CD4-positive, alpha-beta T cell (primary cell): ENCODE measurements at places on chromosomes 7 and 10.
A peak's percentile ranks its signal among the peaks of the same experiment; 100 is the strongest.

DNA sequence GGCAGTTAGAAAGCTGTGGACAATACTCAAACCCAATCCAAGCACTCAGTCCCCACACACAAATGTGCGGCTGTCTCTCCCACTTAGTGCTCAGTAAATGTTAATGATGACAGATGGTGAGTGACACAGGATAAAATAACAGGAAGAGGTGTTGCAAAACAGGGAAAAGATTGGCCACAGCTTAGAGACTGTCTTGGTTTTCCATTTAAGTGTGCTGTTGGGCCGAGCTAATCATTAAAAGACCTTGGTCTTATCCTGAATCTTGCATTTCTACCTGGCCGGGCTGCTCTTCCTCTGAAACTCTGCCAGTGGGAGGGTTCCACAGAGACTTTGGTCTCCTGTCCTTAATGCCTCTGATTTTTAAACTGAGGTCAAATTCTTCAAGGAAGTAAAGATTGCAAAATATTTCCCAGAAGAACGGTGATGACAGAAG is 113.1 kb upstream of the RNF32 start:
- no peak for DNase-seq

DNA sequence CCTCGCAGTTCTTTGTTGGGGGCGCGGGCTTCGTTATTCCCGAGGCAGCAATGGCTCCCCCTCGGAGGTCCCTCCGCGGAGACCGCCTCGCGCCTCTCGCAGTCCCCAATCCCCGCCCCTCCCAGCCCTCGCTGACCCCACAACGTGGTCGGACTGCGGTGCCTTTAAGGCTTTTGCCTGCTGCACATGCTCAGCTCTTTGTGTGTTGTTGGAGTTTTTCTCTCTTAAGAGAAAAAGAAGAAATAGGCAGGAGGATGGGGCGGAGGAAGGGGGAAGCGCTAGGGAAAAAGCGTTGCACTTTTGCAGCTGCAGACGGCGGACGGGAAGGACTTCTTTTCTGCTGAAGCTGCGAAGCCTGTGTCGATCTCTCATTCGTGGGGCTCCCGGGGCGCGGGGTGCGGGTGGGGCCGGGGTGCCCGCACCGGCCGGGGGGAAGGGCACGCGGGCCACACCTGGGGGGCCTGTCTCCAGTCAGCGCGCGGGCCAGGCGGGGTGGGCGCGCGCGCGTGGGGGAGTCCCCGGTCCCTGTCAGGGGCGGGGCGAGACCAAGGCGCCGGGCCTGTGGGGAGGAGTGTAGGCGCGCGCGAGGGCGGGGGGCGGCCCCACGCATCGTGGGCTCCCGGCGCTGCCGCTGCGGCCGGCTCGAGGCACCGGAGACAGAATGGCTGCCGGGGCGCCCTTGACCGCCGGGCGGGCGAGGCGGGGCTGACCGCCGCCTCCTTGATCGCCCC is 445 bp upstream of the ATRNL1 start:
- peak; percentile 2 for DNase-seq

DNA sequence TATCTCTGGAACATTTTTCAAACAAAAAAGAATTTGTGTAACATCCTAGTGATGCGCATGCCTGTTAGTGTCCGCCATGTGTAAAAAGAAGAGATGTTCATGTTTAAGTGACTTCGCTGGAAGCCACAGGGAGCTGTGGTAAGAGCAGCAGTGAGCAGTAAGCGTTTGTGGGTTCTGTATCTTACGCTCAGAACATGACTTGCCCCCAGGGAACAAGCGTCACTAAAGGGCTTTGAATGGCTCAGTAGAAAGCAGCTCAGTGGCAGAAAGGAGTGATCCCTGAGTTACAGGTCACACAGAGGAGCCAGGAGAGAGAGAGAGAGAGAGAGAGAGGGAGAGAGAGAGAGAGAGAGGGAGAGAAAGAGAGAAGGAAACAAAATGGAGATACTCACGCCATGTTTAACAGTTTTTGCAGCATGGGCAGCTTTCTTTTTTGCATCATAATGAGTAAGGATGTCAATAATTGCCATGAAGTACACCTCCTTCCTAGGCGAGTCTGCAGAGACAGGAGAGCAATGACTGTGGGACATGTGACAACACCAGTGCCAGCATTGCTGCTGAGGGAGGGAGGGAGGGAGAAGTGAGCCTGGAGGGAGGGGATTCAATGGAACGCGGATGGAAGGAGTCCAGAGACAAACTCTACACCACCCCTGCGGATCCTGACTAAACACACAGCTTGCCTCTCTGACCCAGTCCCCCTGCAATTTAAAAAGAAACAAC is 174.6 kb downstream of the PIP4K2A start:
- no peak for DNase-seq

DNA sequence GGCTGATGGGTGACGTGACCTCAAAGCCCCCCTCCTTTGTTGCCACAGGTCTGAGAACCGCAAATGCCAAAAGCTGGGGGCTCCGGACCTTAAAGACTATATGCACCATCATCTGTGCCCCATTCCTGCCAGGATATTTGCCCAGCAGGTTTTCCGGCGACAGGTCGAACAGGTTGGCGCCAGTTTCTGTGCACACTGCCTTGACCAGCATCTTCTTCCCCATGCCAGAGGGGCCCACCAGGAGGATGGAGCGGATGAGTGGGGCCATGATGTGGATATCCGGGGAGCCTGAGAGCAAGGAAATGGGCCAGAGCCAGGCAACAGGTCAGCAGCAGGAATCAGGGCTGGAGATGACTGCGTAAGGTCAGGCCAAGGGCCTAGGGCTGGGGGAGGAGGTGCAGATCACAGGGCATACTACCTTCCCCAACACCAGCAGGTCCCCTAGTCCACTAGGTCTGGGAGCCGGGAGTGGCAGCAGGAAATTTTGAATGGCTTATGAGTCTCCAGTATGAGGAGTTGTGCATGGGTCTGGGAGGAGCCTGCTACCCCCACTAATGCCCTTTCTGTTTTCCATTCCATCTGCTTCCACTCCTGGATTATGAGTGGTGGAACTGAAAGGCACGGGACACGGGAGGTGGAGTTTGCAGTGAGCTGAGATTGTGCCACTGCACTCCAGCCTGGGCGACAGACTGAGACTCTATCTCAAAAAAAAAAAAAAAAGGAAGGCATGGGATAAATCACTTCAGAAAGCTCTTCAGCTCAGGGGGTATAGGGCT is 6.3 kb upstream of the ASB10 start:
- DNase-seq: no peak

DNA sequence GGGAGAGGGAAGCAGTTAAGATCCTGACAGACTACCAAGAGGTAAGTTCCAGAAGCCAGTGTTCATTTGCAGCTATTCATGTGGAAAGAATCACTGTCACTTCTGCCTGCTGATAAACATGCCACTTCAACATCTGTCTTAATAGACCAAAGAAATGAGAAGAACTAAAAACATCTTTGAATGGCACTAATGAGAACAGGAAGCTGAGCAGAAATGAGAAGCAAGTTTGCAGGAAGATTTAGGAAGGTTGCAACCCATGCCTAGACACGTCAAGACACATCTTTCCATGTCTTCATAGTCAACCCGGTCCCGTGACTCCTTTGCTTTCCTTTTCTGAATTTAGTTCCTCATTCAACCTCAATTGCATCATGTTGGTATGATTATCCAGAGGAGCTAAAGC is 180.0 kb downstream of the PDE1C start:
- DNase-seq: no peak

DNA sequence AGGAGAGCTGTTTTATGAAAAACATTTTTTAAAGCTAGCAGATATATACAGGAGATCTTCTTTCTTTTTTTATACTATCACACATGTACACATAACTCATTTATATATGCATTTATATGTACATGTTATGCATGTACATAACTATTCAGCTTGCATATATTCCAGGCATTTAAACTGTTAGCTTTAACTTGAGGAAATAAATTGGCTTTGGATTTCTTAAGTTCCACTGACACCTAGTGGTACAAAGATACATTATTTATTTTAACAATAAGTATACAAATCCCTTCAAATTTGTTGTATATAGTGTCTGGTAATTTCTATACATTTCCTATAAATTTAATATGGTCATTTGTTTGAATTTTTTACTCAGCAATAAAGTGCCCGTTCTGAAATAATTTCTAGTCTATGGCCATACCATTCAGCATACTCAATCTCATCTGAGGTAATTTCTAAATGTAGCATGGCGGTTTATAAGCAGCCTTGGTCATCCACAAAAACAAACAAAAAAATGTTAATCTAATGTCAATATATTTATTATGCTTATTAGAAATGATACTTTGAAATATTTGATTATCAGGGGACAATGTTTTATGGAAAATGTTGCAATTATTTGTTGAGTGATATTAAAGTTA is 11.6 kb downstream of the ZDHHC6 start:
- peak; percentile 46 for DNase-seq

- DNase-seq: no peak
These were observed 31.4 kb upstream of the FAM133B start for GRCh38 chr7:92621561-92622023.

GRCh38 chr7:46932676-46933424 is 649.1 kb downstream of the TNS3 start:
- no peak for DNase-seq

DNA sequence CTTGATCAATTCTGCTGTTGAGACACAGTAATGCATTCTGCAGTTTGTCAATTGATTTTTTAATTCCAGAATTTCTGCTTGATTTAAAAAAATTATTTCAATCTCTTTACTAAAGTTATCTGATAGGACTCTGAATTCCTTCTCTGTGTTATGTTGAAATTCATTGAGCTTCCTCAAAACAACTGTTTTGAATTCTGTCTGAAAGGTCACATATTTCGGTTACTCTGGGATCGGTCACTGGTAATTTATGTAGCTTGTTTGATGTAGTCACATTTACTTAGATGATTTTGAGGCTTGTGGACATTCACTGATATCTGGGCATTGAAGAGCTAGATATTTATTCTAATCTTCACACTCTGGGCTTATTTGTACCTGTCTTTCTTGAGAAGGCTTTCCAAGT is 67.2 kb upstream of the NME8 start:
- no peak for DNase-seq

GRCh38 chr10:93160140-93160539 is 86.4 kb downstream of the CYP26A1 start:
- no peak for DNase-seq

DNA sequence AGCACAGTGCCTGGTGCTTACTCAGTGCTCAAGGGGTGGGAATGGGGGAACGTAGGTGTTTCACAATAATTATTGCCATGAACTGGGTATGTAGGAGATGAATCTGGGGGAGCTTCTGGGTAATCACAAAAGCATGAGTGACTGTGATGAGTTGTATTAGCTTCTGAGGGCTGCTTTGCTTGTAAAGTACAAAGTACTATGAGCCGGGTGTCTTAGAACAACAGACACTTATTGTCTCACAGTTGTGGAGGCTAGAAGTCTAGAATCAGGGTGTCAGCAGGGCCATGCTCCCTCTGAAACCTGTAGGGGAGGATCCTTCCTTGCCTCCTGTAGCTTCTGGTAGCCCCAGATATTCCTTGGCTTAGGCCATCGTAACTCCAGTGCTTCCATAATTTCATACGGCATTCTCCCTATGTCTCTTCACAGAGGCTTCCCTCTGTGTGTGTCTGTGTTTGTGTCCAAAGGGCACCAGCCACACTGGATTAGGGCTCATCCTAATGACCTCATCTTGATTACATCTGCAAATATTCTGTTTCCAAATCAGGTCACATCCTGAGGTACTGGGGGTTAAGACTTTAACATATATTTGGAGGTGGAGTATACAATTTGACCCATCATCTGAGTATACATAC is 84.8 kb upstream of the AGBL3 start:
- DNase-seq: no peak

DNA sequence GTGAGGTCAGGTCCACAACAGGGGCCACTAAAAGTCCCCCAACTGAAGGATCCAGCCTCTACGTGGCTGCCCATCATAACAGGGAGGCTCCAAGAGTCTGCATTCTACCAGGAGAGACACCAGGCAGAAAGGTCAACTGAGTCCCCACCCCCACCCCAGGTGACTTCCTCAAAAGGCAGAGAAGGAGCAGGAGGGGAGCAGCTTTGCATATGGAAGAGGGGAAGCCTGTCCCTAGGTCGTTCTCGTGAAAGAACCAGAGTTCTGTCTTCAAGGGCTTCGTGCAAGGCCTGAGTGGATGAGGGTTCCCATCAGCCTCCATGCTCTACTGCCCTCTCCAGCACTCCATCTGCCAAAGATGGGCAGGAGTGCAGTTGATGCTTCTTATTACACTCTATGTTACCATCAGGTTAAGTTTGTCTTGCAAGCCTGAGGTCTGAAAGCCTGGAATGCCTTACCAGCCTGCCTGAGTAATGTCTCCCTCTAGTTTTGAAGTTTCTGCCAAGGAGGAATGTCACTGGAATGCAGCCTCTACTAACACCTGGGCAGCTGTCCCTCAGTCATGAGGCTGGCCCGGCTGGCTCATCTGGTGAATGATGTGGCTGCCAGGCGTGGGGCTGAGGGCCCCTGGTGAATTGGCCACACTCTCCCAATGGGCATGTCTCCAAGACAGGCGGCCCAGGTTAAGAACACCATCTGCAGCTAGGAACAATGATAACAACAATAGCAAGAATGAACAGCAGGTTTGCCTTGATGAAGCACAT is 54.3 kb upstream of the SMNDC1 start:
- no peak for DNase-seq

DNA sequence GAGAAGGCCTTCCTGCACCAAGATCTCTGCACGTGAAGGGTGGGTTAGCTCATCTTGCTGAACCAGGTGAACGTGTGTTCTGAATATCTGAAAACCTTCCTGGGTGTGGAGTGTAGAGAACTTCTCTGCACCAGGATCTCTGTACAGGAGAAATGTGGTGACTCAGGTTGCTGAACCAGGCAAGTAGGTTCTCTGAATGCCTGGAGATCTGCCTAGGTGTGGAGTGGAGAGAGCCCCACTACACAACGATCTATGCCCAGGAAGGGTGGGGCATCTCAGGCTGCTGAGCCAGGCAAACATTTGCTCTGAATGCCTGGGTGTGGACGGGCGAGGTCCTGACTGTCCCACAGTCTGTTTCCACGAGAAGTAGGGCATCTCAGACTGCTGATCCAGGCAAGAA is 1002.3 kb upstream of the KCND2 start:
- no peak for DNase-seq

GRCh38 chr10:1247598-1248261 is 191.5 kb downstream of the WDR37 start:
- no peak for DNase-seq

DNA sequence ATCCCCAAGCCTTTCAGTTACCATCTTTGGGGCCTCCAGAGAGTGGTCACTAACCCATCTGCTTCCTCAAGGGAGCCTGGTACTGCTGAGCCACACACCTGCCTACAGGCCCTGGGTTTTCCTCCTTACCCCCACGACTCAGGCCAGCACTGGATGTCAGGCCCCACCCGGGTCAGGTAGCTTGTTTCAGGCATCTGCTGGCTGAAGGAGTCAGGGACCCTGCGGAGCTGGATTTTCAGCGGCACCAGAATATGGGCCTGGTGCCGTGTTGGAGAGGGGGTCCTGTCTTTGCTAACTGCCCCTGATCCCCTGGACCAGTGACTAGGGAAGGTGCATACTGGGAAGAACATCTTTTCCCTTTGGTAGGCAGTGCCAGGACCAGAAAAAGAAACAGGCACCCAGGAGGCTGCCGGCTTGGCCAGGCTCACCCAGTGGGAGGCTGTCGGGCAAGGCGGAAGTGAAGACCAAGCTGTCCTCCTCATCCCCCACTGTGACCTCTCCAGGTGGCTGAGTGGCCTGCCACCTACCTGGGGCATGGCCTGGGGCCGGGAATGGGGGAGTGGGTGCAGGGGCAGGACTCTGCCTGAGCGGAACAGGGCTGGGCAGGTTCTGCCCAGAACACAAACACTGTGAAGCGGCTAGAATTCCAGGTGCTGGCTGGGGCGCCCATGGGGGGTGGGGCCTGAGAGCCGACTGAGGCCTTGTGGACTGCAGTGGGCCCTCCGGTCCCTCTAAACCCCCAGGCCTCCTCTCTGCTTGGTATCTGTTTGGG is 12.4 kb upstream of the SAMD8 start:
- DNase-seq: no peak

GRCh38 chr7:79452032-79452494 is 1.4 kb downstream of the MAGI2 start:
- DNase-seq: no peak

- no peak for DNase-seq
These were observed 149.4 kb downstream of the USP6NL start for GRCh38 chr10:11462071-11462470.
